ENCODE measurements at places on chromosomes 5 and 9. TPM values are rescaled to one million over a fixed set of nuclear protein-coding genes. Genes with fewer than 3 reads are reported as not detected.

Gene GLRA1
- not detected for total RNA-seq

Gene ANKRD20A1
- total RNA-seq = 9.6 TPM

Gene PCDHB6
- total RNA-seq = not detected

Gene CCDC171
- total RNA-seq = 5.5 TPM

Gene CEL
- 4.2 TPM for total RNA-seq

Gene AK8
- 0.66 TPM for total RNA-seq

Gene TAF11L14
- not detected for total RNA-seq
